ENCODE measurements at places on chromosomes 7 and 10. TPM values are rescaled to one million over a fixed set of nuclear protein-coding genes. Genes with fewer than 3 reads are reported as not detected.

Gene PPP1R3C
- polyA plus RNA-seq, result 17.4 TPM

DNA sequence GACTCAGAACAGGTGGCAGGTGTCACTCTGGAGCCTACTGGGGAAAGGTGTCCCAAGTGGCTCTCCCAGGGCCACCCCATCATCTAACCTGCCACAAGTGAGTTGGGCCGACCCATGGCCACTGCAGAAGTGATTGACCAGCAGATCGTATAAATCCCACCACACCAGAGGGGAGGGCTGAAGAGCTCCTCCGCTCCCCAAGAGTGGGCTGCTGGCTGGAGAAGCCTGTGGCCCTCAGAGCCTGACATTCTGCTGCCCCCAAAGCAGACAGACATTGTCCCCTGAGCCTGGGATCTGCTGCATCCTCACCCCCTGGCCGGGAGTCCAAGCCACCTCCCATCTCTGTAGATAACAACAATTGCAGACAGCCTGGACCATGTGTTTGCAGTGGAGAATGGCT is 36.7 kb downstream of the ANXA8 start:
- DNase-seq, result no peak

DNA sequence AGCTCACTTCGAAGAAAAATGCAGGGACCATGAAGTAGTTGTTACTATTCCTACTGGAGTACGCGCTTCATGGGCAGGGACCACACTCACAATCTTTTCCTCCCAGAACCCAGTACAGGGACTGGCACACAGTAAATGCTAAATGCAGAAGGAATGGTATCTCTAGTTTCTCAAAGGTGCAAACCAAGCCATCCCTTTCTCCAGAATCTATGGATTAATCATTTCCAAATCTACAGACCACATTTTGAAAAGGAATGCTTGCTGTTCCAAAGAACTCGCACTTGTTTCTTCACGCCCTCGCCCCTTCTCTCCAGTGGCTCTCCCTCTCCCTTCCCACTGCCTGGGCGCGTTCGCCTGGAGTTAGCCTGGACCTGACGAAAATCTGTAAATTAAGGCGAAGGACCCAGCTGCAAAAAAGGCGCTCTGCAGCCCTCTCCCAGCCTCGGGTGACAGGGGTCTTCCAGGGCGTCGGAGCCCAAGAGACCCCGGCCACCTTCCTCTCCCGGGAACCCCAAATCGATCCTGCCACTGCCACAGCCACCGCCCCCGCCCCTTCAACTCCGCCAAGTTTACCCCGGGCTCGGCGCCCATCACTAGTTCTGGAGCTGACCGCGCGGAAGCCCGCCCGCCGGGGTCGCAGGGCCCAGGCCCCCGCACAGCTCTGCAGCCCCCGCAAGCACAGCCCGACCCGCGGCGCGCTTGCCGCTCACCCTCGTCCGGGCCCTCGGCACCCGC is 527 bp downstream of the PDIA4 start:
- DNase-seq, result peak; percentile 41

Gene SUN3
- polyA plus RNA-seq, result not detected

Gene ANXA7
- 77.2 TPM for polyA plus RNA-seq

DNA sequence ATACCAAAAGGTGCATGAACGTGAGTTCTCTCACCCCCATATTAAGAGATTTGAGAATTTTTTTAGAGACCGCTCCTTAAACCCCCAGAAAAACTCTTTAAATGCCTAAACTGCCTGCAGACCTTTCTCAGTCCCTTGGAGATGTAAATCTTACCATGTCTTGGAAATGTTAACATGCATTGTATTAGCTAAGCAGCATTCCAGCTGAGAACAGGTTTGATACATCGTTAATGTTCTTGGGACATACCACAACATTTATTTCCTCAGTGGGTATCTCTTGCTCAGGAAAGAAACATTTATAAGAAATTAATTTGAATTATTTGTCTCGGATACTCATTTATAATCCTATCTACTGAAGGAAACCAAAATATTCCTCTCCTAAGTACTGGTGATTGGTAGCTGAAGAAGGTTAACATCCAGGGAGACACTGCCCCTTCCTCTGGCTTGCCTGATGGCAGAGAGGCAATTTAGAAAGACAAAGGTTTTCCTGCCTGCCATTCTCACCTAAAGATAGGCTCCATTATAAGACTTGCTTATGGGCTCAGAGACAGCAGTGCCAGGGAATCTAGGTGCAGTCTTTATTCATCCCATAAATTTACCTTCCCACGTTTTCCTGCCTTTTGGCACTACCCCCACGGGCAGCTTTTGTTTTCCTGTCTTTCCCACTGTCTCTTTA is 141.2 kb downstream of the COBL start:
- DNase-seq, result no peak

DNA sequence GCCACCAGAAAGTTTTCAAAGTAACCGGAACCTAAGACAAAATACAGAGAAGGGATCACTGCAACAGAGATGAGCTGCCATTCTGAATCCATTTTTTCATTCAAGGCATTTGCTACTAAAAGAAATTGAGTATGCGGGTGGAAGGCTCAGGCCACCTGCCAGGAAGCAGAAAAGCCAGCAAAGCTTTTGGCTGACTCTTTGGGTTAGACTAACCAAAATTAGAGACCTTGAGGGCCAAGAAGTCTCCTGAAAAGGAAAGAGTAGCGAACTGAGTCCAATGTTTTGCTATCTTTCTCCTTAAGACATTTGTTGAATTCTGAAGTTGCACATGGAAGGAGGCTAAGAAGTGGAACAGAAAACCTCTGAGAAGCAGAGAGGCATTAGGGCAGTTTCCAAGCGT is 79.0 kb downstream of the FAS start:
- no peak for DNase-seq

DNA sequence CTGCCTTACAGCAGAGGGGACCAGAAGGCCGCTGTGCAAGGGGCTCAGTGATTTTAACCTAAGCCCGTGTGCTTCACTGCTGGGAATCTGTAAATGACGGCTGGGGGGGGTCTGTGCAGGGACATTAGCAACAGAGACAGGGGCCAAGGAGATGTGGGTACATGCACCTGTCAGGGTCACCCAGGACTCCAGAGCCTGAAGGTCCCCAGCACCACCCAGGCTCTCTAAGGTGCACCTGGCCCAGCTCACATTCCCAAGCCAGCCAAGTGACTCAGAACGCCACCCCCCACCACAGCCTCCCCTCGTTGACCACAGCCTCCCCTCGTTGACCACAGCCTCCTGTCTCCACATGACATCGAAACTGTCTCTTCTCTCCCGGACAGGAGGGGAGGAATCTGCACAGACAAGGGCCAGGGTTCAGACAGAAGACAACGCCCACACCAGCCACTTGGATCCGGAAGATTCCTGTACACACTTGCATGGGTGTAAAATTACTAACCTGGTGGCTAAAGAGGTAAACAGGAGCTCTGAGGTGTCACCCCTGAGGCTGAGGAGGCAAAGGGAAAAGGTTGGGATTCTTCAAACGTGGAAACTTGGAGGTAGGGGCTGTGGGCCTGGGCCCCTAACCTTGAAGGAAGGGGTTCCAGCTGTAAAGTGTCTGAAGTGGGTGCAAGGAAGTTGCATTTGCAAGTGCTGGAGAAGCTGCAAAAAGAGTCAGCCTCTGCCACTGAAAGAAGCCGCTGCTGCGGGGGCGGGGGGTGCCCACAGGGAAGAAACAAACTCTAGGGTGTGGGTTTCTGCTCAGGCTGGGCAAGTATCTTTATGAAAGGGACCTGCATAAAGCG is 27.0 kb downstream of the CALML3 start:
- DNase-seq, result peak; percentile 47

DNA sequence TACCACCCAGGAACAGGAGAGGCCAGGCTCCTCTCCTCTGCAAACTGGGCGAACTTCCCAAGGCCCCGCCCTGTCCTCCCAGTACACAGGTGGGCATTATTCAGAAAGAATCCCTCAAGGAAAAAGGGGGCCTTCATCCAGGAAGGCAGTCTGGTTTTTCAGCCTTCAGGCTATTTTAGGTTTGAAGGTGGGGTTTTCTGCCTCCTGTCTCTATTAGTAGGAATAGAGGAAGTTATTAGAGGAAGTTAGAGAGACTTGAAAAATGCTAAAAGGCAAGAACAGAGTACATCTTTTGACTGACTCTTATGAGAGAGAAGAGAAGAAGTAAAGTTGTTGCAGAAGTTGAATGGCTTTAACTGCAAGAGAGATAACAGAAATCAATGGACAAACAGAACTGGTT is 250.9 kb upstream of the SORCS1 start:
- DNase-seq, result no peak
